GM10248 (cell line): ENCODE measurements at places on chromosomes 6 and 20.

GRCh38 chr20:61331543-61331942, 79.5 kb downstream of the CDH4 start:
- no peak for DNase-seq

- no peak for DNase-seq
Measured at GRCh38 chr6:112249489-112249888, 4.9 kb downstream of the LAMA4 start.

DNA sequence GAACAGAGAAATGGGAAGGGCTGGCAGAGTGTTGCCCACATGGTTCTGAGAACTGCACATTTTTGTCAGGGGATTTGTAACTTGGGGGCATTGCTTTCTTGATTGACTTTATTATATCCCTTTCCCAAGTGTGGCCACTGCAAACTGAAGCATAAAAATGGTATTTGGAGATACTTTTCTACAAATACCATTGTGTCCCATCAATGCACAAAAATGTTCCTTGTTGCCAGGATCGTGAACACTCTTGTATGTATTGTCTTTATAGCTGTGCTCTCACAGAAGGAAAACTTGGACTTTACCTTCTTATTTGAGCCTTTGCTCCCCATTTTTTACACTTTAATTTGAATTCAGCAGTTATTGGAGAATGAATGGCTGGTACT, 57.1 kb upstream of the C20orf144 start:
- no peak for DNase-seq

DNA sequence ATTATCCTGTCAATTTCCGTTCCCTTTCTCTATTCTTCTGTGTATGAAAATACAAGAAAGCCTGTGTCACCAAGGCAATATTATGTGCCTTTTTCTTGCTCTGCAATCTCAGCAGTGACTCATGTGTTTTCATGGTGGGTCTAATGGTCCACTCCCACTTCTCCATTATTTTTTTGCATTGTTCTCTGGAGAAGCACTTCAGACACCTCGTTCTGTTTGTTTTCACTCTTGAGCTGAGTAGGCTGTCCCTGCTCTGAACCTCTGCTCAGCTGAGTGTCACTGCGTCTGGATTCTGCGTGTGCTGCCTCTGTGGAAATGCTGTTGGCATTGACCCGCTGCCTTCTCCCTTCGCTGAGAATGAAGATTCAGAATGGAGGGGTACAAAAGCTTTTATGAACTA, 230.6 kb downstream of the TMEM242 start:
- no peak for DNase-seq

DNA sequence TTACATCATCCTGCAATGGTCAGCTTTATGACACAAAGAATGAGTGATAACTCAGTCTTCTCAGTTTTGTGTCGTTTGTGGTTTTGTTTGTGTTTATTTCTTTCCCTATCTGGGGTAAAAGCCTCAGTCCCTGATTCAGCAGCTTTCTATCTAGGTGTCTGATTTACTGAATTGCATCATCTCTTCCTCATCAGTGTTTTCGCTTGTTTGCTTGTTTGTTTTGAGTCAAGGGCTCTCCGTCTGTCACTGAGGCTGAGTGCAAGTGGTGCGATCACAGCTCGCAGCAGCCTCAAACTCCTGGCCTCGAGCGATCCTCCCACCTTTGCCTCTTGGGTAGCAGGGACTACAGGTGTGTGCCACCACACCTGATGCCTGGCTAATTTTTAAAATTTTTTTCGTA, 548.9 kb downstream of the PRKN start:
- no peak for DNase-seq

DNA sequence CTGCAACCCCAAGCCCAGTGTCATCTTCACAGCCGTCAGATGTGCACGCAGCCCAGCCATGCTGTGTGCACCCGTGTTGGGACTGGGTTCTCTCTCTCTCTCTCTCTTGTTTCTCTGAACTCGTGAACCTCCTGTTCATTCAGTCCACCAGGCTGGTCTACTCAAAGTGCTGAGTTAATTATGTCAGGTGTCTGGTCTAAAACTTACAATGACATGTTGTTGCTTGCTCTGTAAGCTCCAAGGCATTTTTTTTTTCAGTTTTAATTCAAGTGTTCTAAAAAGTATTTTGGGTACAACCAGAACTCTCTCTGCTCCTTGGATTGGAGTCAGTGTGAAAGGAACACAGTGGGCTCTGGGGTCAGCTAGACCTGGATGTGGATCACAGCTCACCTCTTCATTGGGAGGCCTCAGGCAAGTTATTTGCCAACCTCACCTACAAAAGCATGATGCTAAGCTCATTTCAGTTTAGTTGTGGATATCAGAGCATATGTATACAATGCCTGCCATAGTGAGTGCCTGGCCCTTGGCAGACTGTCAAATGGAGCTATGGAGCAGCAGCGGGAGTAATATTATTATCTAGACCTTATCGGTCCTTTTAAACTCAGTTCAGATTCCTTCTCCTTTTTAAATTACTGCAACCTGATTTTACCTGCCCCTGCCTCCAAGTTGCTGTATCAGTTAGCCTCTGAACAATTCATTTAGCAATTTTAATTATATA, 59.5 kb downstream of the PLEKHG1 start:
- no peak for DNase-seq

- peak; percentile 24 for DNase-seq
Measured at GRCh38 chr20:9912858-9913434, 74.1 kb upstream of the PAK5 start.

DNA sequence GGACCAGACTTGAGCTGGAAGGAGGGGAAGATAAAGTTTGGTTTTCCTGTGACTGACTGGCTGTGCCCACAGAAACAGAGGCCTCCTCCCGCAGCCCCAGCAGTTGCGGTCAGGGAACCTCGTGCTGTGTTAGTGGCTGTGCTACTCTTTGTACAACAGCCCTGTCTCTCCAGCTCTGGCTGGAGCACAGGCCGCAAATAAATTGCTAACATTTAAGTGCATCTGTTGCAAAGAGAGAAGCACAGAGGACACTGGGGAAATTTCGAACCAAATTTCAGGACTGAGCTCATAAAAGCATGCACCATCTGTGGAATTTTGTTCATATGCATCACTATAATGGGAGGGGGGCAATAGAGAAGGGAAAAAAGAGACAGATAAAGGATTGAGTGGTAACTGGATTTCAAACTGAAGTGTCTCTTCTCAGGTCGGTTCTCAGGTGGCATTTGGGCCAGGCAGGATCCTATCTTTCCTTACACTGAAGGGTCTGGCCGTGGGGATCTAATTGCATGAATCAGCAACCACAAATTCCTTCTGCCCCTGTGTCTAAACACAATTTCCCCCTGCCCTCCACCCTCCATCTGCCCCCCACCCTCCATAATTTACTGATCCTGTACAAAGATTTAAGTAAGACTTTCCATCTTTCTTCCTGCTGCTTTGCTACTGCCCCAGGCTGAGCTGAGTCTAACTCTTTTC, 88.9 kb upstream of the ATXN1 start:
- no peak for DNase-seq

- DNase-seq = no peak
Measured at GRCh38 chr6:119506631-119507174, 157.1 kb upstream of the MAN1A1 start.

- DNase-seq = peak; percentile 31
Measured at GRCh38 chr6:26501482-26501986, 1.4 kb downstream of the BTN1A1 start.

GRCh38 chr6:786946-787763, 94.2 kb upstream of the EXOC2 start:
- peak; percentile 48 for DNase-seq

- no peak for DNase-seq
Measured at GRCh38 chr20:51412951-51413481, 129.5 kb downstream of the NFATC2 start.

GRCh38 chr6:24723270-24723669, 4.3 kb upstream of the C6orf62 start:
- no peak for DNase-seq

- DNase-seq = no peak
Measured at GRCh38 chr6:32210191-32210601, 13.7 kb downstream of the NOTCH4 start.

DNA sequence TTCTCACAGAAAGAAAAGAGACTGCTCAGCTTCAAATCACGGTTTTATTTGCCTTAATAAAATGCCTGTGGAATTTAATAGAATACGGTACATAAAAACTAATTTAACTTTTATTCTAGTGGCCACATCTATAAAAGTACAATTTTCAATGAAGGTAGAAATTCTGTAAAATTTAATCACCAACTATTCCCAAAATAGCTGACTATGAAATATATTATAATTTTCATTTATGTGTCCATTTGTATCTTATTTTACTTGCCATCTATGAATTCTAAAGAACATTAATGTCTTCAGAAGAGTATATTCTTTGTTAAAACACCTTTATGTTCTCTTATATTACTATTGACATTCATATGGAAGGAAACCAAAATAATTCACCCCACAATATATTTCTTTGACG, 192.6 kb downstream of the BTBD3 start:
- no peak for DNase-seq

DNA sequence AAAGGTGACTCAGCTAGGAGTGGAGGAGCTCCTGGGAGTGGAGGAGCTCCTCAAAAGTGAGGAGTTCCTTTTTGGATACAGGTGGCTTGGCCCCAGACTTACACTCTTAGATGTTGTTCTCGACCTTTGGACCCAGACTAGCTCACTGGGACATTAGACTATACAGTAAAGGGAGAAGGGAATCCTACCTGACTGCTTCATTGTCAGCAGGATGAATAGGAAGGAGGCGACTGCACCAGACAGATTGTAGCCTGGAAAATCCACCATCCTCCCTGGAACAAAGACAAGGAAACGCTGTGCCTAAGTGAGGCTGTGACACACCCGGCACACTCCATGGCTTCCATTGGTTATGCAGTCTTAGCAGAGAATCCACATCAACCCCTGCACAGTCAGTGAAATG, at the start of gene BTNL2:
BTNL2 (minus strand) TSS at position 325 of the 400 bp plus-strand sequence; CDS start at position 267, 58 bp downstream.
- no peak for DNase-seq

DNA sequence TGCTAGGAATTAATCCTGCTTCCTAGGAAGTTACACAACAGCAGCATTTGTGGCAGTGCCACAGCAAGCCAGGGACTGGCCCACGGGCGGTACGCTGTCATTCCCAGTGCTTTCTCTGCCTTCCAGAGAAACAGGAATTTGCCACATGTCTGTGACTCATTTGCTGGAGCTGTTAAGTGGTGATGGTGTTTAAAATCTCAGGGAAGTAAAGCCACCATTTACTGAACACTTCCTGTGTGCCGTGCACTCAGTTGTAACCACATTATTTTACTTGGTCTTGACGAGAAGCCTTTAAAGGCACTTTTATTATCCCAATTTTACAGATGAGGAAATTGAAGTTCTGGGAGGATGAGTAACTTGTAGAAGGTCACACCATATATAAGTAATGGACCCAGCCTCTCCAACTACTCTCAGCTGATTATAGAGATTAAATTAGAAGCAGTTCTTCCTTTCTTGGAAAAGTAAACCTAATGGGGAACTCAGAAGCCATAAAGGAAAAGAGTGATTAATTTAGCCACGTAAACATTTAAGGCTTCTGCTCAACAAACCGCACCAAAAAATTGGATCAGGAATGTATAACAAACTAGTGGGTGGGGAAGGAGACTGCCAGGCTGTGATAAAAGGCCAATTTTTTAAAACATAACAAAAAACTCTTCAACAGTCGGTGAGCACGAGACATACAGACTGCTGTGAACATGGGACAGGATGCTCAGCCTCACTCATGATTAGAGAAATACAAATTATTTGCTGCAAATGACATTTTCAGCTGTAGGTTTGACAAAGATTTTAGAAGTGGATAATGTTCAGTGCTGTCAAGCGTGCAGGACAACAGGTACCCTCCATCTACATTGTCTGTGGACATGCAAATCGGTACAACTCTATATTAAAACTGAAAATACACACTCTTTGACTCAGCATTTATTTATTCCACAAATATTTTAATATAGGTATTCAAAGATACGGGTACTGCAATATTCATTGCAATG, 311.2 kb downstream of the NRN1 start:
- DNase-seq = no peak

GRCh38 chr20:49603209-49603627, 35.3 kb upstream of the PTGIS start:
- no peak for DNase-seq

GRCh38 chr6:108114841-108115597, 40.5 kb upstream of the OSTM1 start:
- DNase-seq = no peak

GRCh38 chr6:134706806-134707205, 243.1 kb downstream of the ALDH8A1 start:
- DNase-seq = no peak

DNA sequence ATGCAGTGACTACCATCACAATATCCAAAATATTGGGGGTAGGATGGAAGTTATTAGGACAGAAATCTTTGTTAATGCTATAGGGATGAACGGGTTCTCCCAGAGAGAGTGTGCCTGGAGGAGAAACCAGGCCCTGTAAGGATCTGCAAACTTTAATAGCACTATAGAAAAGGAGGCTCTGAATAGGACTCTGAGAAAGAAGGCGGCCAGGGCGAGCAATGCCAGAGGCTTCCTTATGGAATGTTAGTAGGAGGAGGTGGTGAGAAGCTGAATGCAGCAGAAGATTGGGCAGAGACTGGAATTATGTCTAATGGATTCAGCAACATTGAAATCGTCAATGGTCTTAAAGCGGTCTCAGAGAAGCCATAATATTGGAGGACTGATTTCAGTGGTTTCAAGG, 84.6 kb upstream of the SYNDIG1 start:
- no peak for DNase-seq

- DNase-seq = no peak
Measured at GRCh38 chr6:36944650-36945049, 9.9 kb upstream of the PI16 start.

DNA sequence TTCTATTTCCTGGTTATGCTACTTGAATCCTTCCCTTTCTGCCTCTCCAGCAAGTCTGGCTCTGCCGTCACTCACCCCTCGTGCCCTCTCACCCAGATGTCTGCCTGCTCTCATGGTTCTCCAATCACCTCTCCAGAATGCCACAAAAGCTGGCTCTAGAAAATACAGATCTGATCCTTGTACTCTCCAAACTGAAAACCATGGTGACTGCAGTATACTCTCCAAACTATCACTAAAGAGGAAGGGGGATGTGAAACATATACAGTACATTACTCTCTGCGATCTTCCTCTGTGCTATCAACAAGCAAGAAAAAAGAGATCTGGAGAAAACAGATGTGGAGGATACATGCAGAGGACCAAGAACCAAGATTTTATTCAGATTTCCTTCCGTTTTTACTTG, 91.1 kb downstream of the ATXN1 start:
- DNase-seq = no peak

GRCh38 chr20:63092660-63093215, 86.0 kb upstream of the BHLHE23 start:
- no peak for DNase-seq

- no peak for DNase-seq
Measured at GRCh38 chr20:32454164-32455145, 96.3 kb downstream of the ASXL1 start.

GRCh38 chr6:57108691-57109090, 18.7 kb downstream of the ZNF451 start:
- peak; percentile 57 for DNase-seq
